A549 treated with CORT108297 at 1 μM for 4 hours (cell line): ENCODE measurements at places on chromosomes 1 and 21. TPM values are rescaled to one million over a fixed set of nuclear protein-coding genes. Genes with fewer than 3 reads are reported as not detected.

NFASC gene
- 1.5 to 1.6 TPM (median 1.5 TPM) in 5 replicates for total RNA-seq

GPR137B gene
- total RNA-seq = 16.3 to 18.7 TPM (median 17.7 TPM) in 5 replicates

ZSWIM5 gene
- 0.38 to 0.57 TPM (median 0.49 TPM) in 5 replicates for total RNA-seq

SASS6 gene
- total RNA-seq = 3.5 to 4.9 TPM (median 4.5 TPM) in 5 replicates

THEM5 gene
- total RNA-seq = not detected in 5 replicates

CAMK2N1 gene
- 36.9 to 49.6 TPM (median 45.4 TPM) in 5 replicates for total RNA-seq

P3H1 gene
- total RNA-seq = 28.8 to 34.7 TPM (median 32.9 TPM) in 5 replicates

SPRR4 gene
- not detected in 5 replicates for total RNA-seq

BARHL2 gene
- not detected in 5 replicates for total RNA-seq
